Stomach (tissue), 19 donors: ENCODE measurements at places on chromosomes 6 and 20. TPM values are rescaled to one million over a fixed set of nuclear protein-coding genes. Genes with fewer than 3 reads are reported as not detected.
A peak's percentile ranks its signal among the peaks of the same experiment; 100 is the strongest.

- H3K27me3 ChIP-seq = no peaks in the 10 kb centered on the region
- H3K4me3 ChIP-seq = no peak overlapping the region
- peaks cover 8% of the 10 kb centered on the region for H3K4me1 ChIP-seq
- H3K36me3 ChIP-seq = no peaks in the 10 kb centered on the region
- no peak overlapping the region for H3K27ac ChIP-seq
Observed at GRCh38 chr6:139436200-139436956, 61.9 kb upstream of the CITED2 start.

- no peak overlapping the region for H3K4me3 ChIP-seq
- DNase-seq = no peak
- no peaks in the 10 kb centered on the region for H3K36me3 ChIP-seq
- no peak overlapping the region for H3K27ac ChIP-seq
Observed at GRCh38 chr6:114810468-114810867, 467.6 kb upstream of the HS3ST5 start.

- H3K4me3 ChIP-seq = no peak overlapping the region
- no peaks in the 10 kb centered on the region for H3K36me3 ChIP-seq
- H3K27ac ChIP-seq = no peak overlapping the region
- no peaks in the 10 kb centered on the region for H3K27me3 ChIP-seq
Observed at GRCh38 chr6:16770701-16771569, 9.7 kb upstream of the ATXN1 start.

DNA sequence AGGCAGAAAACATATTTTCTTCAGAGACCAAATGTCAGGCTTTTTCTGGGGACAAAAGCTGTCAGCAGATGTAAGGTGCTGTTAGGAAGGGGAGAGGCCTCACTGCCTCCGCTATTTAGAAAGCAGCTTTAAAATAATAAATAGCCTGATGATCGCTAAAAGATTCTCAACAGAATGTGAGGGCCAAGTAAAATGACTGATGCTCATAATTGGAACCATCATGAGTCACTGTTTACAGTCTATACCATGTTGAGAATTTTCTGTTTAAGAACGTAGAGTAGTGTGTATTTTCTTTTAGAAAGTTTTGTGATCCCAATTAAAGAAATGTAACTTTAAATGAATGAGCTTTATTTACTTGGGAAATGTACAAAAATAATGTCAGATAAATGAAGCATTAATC, 220.0 kb downstream of the CLIC5 start:
- H3K27me3 ChIP-seq = no peaks in the 10 kb centered on the region
- no peak overlapping the region for H3K27ac ChIP-seq
- DNase-seq = no peak
- no peaks in the 10 kb centered on the region for H3K36me3 ChIP-seq

DNA sequence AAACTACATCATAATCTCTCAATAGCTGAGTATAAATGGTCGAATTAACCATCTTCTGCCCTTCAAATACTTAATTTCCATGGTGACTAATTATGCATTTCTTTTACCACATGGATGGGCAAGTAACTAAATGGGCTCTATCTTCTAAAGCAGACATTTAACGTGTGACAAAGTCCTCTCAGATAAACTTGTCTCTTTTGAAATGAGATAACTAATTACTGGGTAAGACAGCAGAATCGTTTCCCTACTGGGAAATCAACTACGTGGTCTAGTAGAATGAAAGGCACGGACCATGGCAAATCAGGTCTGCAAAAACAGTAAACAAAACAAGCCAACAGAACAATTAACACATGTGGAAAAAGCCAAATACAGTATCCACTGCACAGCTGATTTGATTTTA, 137.7 kb downstream of the BACH2 start:
- no peak for DNase-seq
- no peaks in the 10 kb centered on the region for H3K36me3 ChIP-seq
- H3K27ac ChIP-seq = no peak overlapping the region
- no peaks in the 10 kb centered on the region for H3K4me1 ChIP-seq

DNA sequence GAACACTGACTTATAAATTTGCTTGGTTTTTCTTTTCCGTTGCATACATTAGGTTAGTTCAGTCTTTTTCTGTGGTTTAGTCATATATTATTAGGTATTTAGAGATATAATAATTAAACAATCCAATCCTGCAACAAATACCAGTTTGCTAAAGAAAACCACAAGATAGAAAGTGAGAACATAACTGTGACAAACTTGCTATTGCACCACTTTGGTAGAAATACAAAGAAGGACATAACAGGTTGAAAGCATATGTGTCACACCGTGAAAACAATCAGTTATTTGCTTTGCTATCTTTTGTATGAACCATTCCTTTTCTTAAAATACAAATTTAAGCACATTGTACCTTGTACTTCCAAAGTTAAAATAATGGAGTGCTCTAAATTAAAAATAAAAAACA, 42.0 kb upstream of the KCNQ5 start:
- DNase-seq = no peak
- H3K4me1 ChIP-seq = no peaks in the 10 kb centered on the region
- H3K36me3 ChIP-seq = no peaks in the 10 kb centered on the region
- no peaks in the 10 kb centered on the region for H3K27me3 ChIP-seq
- H3K4me3 ChIP-seq = no peak overlapping the region

GRCh38 chr6:158561321-158561884, 1.5 kb downstream of the TMEM181 start:
- no peak for DNase-seq
- H3K36me3 ChIP-seq = no peaks in the 10 kb centered on the region
- H3K27me3 ChIP-seq = no peaks in the 10 kb centered on the region
- peak overlapping the region; percentile 97 for H3K27ac ChIP-seq
- peaks cover 41% of the 10 kb centered on the region for H3K4me1 ChIP-seq

- no peak for DNase-seq
- no peaks in the 10 kb centered on the region for H3K4me1 ChIP-seq
- H3K27me3 ChIP-seq = no peaks in the 10 kb centered on the region
Observed at GRCh38 chr6:140736231-140736630, 1361.8 kb upstream of the CITED2 start.

DNA sequence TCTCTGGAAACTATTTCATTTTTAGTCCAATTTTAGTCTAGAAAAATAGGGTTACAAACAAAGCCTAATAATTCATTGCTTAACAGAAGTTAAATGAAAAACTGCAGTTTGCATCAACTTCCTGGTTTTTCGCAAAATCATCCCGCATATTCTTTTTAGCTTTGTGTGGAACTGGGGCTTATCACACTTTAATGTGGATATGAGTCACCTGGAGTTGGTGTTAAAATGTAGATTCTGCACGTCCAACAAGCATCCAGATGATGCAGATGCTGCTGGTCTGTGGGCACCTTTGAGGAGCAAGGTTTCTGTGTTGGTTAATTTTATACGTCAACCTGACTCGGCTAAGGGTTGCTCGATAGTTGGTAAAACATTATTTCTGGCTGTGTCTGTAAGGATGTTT, 126.1 kb downstream of the PLCB4 start:
- no peaks in the 10 kb centered on the region for H3K36me3 ChIP-seq
- H3K4me1 ChIP-seq = no peaks in the 10 kb centered on the region
- no peak for DNase-seq

GRCh38 chr6:28337121-28337520, 1.2 kb upstream of the ZSCAN31 start:
- H3K4me1 ChIP-seq = peaks cover 26% of the 10 kb centered on the region
- DNase-seq = no peak
- H3K36me3 ChIP-seq = no peaks in the 10 kb centered on the region
- H3K27me3 ChIP-seq = no peaks in the 10 kb centered on the region
- H3K27ac ChIP-seq = peak overlapping the region; percentile 99

DNA sequence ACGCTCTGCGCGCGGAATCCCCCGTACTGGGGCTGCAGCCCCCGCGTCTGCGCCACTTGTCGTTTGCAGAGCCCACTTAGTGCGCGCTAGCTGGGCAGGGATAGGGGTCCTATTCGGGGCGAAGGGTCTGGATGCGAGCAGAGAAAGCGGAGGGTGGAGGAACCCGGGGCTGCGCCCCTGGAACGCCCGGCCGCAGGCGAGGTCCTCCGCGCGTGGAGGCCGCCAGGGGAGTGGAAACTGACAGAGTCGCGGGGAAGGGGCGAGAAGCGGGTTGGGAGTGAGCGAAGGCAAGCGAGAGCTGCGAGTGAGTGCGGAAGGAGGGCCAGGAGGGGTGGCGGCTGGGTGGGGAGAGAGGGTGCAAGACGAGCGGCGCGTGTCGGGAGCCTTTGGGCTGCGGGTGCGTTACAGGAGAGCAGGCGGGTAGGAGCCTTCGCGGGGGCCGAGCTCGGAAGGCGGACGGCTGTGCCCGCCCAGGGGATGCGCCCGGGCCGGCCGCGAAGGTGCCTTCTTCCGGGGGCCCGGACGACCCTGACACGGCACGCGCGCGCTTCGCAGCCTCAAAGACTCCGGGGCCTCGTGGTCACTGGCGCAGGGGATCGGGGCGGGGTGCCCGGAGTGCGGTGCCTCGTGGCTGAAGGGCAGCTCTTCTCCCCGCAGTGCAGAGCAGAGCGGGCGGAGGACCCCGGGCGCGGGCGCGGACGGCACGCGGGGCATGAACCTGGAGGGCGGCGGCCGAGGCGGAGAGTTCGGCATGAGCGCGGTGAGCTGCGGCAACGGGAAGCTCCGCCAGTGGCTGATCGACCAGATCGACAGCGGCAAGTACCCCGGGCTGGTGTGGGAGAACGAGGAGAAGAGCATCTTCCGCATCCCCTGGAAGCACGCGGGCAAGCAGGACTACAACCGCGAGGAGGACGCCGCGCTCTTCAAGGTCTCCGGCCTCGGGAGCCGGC, 1.2 kb downstream of the IRF4 start:
- peak overlapping the region; percentile 27 for H3K27ac ChIP-seq
- H3K36me3 ChIP-seq = no peaks in the 10 kb centered on the region
- DNase-seq = no peak
- peak overlapping the region; percentile 39 for H3K4me3 ChIP-seq
- H3K27me3 ChIP-seq = peaks cover 96% of the 10 kb centered on the region

CYP39A1 gene
- polyA plus RNA-seq = 4.7 TPM

DEFB119 gene
- not detected for polyA plus RNA-seq

NR2E1 gene
- not detected for polyA plus RNA-seq

GPLD1 gene
- 0.31 TPM for polyA plus RNA-seq

TREML2 gene
- 0.12 TPM for polyA plus RNA-seq

EEF1A2 gene
- 25.0 TPM for polyA plus RNA-seq
